Daoy (cell line): ENCODE measurements at places on chromosomes 4 and X.

- DNase-seq: no peak
These were observed 111.4 kb upstream of the EOLA2 start for GRCh38 chrX:150049647-150050046.

GRCh38 chr4:38935391-38936073 is 67.9 kb downstream of the FAM114A1 start:
- no peak for DNase-seq

- DNase-seq: no peak
These were observed 313.1 kb upstream of the ANXA10 start for GRCh38 chr4:167779280-167779679.

DNA sequence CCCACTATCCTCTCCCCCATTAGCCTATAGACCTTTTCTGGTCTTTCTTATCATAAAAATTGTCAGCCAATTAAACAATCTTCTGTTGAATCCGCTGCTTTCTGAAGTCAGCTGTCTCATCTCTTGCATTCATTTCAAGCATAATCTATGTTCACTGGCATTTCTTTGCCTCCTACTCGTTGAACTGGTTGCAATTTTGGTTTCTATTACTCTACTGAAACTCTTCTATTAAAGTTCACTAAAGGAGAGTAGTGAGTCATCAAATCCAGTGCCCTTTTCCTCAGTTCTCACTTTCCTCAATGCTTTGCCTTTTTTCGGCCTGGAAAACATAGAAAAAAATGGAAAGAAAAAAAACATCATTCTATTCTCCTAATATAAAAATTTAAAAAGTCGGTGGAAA is 23.9 kb upstream of the CXCL13 start:
- no peak for DNase-seq

- DNase-seq: no peak
These were observed 196.1 kb downstream of the ZNF330 start for GRCh38 chr4:141416677-141417363.

GRCh38 chr4:74970577-74970976 is 37.7 kb downstream of the PARM1 start:
- DNase-seq: no peak

- DNase-seq: no peak
These were observed 98.2 kb downstream of the ARHGAP10 start for GRCh38 chr4:147830102-147830463.

DNA sequence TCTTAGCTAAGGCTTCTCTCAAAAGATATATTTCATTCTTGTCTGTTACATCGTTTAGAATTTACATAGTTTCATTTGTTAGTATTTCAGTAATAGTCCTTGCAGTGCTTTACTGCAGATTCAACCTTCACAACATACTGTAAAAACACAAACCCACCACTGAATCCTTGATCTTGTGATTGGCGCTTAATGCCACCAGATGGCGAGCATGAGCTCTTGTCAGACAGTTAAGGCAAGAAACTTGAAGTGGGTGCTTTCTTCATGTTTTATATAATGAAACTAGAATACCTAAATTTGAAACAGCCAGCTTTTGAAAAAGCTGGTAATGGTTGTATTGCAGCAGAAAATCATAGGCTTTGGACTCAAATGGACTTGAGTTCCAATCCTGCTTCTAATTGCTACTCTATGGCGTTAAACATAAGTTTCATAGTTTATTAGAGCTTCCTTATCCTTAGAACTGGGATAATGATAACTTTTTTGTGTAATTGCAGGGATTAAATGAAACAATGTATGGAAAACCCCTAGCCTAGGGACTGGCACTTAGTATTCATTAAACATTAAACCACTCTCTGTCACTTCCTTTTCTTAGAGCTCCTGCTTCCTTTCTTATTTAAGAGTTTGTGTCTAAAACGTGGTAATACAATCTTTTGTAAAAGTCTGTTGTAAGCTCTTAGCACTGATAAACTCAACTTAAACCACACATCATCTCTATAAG is 95.1 kb downstream of the USP9X start:
- peak; percentile 34 for DNase-seq

DNA sequence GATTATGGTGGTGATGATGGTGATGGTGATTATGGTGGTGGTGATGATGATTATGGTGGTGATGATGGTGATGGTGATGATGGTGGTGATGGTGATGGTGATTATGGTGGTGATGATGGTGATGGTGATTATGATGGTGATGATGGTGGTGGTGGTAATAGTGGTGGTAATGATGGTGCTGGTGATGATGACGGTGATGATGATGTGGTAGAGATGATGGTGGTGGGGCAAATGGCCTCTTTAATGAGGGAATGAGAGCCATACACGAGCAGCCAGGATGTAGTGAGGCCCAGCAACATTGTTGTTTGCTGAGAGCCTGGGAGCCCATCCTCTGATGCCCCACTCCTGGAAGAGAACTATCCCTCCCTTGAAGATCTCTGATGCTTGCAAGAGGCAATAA is 29.0 kb downstream of the HMX1 start:
- no peak for DNase-seq

DNA sequence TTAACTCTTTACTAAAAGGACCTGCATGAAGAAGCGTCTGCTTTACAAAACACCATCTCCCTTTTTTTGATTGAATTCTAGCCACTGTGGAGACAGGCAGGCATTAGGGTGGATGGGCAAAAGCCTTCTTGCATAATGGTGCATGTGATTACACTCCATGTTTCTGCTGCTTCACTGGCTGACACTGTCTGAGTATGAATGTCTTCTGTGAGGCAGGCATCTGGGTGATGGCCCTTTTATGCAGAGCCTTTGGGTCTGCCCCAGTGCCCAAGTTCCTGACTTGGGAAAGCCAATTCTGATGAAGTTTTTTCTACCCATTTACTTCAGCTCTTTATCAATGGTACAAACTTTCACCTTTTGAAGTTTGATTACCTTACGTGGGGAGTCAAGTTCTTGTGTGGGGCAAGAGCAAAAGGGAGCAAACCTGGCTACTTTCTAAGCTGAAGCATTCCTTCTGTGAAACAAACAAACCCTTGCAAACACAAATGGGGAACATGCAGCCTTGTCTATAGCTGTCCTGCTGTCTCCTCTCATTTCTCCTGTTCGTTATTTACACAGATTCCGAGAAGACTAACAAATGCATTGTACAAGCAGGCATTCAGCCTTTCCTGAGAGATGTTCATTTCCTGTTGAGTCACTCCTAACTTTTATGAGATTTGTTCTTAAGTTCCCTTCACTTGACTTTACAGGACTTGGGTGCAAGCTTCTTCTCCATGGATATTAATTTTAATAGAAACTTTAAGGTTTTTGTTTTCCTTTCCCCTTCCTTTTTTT is 301.9 kb downstream of the TLL1 start:
- peak; percentile 15 for DNase-seq

- no peak for DNase-seq
These were observed 25.5 kb upstream of the AMOT start for GRCh38 chrX:112866175-112866574.

DNA sequence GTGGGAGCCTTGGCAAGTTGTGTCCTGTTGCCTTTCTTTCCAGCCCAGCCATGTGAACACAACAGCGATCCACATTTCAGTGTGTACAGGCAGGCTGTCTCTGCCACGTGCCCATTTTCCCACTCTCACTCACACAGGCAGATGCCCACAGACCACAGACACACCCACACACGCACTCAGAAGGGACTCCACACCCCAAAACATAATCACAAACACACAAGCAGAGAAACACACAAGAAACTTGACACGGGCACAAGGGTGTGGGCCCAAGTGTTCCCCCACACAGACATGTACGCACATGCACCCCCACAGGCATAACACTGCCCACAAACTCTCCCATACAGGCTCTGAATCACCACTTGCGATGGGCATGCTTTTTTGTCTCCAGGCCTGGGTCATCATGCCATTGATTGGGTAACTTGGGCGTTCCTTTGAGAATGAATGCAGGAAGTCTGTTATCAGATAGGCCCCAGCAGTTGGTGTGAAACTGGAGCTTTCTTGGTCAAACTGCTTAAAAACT is 84.3 kb downstream of the NBDY start:
- DNase-seq: peak; percentile 77

- no peak for DNase-seq
These were observed 4.3 kb upstream of the DCHS2 start for GRCh38 chr4:154495867-154496266.

GRCh38 chr4:145234091-145234706 is 53.8 kb upstream of the OTUD4 start:
- peak; percentile 43 for DNase-seq

- no peak for DNase-seq
These were observed 24.0 kb downstream of the CDKN2AIP start for GRCh38 chr4:183468210-183469095.

GRCh38 chrX:21487832-21488231 is 113.6 kb downstream of the CNKSR2 start:
- peak; percentile 11 for DNase-seq

- no peak for DNase-seq
These were observed 90.8 kb upstream of the SHISA3 start for GRCh38 chr4:42306221-42307109.

GRCh38 chr4:9146967-9147366 is 23.2 kb upstream of the FAM90A26 start:
- no peak for DNase-seq

DNA sequence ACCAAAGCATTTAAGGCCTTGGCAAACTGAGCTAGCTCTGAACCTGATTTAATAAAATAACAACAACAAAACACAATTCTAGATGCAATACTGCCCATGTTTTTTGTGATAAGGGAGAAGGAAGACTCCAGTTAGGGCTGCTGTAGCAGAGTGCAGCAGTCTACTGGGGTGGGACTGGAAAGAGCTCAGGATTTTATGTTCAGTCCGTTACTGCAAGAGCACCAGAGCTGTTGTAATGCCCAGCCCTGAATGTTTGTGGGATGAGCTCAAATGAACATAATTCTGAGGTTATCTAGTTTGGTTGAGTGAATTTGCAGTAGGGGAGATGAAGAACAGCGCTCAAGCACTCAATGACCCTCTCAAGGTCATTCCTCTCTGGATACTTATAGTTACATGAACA is 743.8 kb downstream of the FAT4 start:
- DNase-seq: no peak

DNA sequence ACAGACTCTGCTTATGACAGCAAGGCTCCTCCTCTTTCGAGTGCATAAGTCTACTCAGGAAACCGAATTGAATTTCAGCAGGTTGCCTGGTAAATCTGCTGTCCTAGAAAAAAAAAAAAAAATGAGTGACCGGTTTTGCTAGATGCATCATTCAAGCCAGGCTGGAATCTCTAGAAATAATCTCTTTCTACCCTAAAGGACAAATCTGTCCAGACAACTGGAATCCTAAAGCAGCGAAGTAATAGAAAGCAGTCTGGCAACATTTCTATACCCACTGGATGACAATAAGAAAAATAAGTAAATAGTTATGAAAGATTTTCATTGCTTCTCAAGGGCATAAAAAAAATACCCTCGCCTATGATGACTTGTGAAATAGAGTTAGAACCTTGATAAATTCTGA is 703.5 kb downstream of the RPA4 start:
- no peak for DNase-seq

- no peak for DNase-seq
These were observed 172.3 kb upstream of the RPS6KA3 start for GRCh38 chrX:20438871-20439526.
